ENCODE measurements at places on chromosomes 16 and 17.

GRCh38 chr16:81618187-81618586 is 160.9 kb upstream of the PLCG2 start:
- DNase-seq = no peak

DNA sequence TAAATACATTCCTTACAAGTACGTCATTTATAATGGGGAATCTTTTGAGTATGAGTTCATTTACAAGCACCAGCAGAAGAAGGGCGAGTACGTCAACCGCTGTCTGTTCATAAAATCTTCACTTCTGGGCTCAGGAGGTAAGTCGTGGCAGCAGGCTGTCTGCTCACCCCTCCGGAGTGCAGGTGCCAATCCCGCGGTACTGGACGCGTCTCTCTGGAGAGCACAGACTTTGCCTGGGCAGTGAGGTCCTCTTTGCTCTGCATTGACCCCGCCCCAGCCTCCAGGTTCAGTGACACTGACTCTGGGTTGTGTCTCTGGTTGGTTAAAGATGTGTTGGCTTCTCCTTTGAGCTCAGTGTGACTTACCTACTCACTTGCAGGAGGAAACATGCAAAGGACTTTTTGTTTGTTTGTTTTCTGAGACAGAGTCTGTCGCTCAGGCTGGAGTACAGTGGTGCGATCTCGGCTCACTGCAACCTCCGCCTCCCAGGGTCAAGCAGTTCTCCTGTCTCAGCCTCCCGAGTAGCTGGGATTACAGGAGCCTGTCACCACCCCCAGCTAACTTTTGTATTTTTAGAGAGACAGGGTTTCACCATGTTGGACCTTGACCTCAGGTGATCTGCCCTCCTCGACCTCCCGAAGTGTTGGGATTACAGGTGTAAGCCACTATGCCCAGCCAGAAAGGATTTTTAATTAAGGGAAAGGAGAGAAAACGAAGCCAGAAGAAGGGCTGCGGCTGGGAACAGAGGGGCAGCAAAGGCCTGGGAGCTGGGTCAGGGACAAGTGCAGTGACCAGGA is 31.2 kb downstream of the RNF213 start:
- DNase-seq = no peak

- DNase-seq = no peak
Observed at GRCh38 chr17:75854101-75854748, 910 bp downstream of the WBP2 start.

DNA sequence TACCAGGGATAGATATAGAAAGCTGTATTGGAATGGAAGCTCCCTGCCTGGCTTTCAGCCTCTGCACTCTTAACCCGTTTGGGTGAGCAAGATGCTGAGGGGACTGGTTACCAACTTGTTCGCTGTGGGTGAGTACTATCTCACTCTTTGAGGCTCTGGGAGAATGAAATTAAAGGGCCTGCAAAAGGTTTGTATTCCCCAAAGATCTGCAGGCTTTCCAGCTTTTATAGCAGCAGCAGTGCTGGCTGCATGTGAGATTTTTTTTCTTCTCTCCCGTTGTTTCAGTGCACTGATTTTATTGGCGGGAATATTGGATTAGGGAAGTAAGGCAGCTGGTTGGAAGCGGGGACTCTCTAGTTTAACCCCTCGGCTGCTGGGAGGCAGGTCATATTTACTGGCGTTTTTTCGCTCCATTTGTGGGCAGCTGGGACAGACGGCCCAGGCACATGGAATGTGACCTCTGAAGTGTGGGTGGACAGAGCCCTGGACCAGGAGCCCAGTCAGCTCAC is 30.9 kb downstream of the C17orf75 start:
- DNase-seq = no peak

GRCh38 chr16:82344157-82344556 is 174.1 kb upstream of the MPHOSPH6 start:
- no peak for DNase-seq

DNA sequence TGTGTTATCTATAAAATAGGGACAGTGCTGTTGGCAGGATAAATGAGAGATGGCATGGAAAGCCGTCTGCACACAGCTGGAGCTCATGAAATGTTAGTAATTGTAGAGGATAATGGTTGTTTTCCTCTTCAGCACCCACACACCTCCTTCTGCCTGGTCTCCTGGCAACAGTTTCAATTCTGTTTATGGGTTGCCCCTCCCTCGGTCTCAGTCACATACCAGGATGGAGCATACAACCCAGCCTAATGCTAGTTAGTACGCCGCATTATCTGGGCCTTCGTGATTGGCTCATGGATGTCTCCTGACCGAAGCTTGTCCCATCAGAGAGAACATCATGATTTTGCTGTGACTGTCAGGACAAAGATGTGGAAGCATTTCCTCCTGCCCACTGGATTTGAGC is 126.2 kb upstream of the WSCD1 start:
- no peak for DNase-seq

DNA sequence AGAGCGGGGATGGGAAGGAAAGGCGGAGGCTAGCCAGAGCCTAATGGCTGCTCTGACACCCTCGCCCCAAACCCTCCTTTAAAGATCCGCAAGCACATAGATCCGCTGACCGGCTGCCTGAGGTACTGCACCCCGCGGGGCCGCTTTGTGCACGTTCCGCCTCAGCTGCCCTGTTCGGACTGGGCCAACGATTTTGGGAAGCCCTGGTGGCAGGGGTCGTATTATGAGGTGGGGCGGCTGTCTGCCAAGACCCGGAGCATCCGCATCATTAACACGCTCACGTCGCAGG is 663 bp downstream of the CYB5D1 start:
- no peak for DNase-seq

- no peak for DNase-seq
Observed at GRCh38 chr16:72877374-72878028, 170.4 kb downstream of the ZFHX3 start.

DNA sequence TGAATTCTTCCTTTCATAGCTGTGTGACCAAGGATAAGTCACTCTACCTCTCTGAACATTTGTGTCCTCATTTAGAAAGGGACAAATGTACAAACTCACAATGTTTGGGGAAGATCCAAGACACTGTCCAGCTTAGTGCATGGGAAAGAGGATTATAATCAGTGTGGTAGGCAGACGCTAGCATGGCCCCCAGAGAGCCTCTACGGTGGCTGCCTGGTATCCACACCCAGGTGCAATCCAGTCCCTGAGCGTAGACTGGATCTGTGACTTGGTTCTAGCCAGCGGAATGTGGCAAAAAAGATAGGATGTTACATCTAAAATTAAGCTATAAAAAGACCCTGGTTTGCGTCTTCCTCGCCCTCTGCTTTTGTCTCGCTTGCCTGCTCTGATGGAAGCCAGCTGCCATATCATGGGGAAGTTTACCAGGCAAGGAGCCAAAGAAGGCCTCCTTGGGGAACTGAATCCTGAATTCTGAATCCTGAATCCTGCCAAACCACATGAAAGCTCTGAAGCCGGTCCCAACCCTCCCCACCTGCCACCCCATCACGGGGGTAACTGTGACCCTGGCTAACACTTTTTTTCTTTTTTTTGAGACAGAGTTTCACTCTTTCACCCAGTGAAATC is 51.7 kb downstream of the PLXDC1 start:
- DNase-seq = no peak

DNA sequence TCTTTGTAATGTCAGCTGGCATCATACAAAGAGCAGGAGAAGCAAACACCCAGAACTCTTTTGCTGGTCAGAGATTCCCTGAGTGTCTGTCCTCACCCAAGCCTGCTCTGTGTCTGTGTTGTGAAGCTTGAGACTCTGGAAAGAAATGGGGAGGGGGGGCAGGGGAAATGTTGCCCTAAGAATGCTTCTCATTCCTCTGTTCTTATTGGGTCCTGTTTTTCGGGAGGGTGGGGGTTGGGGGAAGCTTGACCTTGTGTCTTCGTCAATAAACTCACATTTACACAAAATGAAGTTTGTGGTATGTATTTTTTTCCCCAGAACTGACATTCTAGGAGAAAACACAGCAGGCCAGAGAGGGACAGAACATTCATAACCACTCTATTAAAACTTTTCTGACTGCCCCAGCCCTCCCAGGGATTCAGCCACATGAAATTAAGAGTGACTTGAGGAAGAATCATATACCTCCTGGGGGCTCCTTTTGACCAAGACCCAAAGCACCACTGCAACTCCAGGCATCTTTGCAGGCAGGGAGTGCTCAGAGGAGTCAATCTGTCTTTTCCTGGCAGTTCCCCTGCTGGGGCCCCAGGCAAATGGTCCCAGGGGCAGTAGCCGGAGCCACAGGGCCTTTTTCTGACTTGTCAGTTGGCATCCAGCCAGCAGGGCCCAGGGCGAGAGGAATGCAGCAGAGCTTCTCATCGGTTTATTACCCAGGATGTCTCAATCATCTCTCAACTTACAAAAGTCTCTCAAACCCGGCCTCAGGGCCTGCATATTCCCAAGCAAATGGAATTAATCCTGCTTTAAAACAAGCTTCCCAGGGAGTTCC is 5.1 kb upstream of the RASL10B start:
- no peak for DNase-seq

- DNase-seq = no peak
Observed at GRCh38 chr17:5714993-5715392, 130.7 kb upstream of the NLRP1 start.

DNA sequence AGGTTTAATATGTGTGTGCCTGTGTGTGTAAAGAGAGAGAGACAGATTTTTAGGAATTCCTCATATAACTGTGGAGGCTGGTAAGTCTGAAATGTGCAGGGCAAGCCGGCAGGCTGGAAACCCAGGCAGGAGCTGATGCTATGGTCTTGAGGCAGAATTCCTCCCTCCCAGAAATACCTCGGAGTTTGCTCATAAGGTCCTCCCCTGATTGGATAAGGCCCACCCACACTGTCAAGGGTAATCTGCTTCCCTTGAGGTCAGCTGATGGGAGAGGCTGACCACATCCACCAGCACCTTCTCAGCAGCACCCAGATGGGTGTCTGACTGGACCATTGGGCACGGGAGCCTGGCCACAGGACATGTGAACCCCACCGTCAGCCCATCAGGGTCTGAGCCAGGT is 42.4 kb downstream of the C16orf95 start:
- DNase-seq = no peak

GRCh38 chr16:89696670-89697128 is 4.8 kb downstream of the SPATA2L start:
- no peak for DNase-seq

- no peak for DNase-seq
Observed at GRCh38 chr17:79925242-79925957, 86.2 kb upstream of the CBX4 start.

DNA sequence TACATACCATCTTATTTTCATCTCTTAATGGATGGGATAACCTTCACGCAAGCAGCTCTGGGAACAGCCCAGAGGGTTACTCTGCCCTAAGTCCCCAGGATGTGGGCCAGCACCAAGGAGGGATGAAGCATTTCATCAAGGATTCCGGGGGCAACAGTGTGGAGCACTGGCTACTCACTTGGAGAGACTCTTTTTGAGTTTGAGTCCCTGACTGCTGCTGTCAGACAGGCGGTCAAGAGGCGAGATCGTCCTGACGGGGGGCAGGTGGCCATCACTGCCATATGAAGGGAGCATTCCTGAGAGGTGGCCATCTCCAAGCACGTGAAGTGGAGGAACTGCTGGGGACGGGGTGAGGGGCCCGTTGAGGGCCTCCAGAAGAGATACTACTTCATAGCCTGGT is 18.1 kb upstream of the FOXJ1 start:
- no peak for DNase-seq

DNA sequence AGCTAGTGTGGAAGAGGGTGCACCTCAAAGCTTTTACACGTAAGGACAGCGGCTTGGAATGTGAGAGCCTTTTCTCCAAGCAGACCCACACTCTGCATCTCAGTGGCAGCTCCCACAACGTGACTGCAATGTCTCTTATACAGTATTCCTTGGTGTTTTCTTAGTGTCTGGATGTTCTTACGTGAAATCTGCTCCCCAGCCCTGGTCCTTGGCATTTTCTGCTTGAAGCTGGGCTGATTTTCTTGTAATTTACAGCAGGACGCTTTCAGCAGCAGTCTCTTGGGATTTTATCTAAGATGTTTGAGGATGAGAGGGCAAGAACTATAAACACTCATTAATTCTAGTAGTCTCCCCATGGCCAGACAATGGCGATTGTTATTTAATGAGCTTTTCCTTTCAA is 12.1 kb upstream of the POLR3E start:
- DNase-seq = no peak

DNA sequence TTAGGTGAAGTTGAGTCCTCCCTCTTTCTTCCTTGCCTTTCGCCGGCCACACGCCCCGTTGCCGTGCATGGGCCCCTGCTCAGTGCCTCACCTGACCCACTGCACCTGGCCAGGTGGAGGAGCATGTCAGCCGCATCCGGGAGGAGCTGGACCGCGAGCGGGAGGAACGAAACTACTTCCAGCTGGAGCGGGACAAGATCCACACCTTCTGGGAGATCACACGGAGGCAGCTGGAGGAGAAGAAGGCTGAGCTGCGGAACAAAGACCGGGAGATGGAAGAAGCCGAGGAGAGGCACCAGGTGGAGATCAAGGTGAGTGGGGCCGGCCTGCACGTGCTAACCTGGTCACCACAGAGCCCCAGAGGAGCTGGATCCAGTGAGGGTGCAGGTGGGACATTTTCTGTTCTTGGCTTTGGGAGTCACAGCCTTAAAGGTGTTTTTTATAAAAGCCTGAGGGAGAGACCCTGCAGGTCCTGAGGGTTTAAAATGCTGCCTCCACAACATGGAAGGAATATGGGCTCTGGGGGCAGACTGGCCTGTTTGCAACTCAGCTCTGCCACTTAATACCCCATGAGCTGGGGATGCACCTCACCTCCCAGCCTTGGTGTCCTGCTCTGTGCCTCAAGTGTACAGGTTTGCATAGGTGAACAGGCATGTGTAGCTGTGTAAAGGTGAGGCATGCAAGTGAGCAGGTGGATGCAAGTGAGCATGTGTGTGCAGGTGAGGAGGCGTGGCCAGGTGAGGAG is 12.1 kb upstream of the DBNDD1 start:
- DNase-seq = no peak

DNA sequence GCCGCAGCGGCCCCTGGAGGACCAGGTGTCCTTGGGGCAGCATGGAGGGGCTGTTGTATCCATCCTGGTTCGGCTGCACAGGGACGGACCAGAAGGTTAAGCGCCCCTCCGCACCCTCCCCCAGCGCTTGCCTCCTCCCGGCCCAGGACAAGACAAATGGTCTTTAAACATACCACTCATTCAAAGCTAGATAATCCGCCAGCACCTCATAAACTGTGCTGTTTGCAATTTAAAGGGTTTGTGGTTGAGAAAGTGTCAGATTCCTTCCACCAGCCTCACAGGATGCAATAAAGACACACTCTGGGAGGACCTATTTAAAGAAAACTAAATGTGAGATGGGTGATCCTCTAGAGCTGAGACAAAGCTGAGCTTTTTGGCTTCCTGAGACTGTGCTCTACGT is 426.2 kb upstream of the EEF2KMT start:
- no peak for DNase-seq

DNA sequence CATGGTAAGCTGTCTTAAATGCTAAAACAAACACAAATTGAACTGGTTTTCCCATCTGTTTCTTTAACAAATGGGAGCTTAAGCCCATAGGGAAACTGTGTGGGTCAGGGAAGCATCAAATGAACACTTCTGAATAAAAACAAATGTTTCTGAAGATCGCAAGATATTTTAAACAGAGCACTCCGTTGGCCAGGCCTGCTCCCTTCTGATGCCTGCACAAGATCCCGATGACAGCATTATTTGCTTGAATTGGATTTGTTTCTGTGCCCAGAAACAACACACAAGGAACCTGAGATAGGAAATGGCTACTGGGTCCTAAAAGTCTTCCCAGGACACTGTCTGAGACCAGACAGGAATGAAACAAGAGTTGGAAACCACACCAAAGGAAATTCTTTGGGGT is 425.8 kb upstream of the ZFHX3 start:
- DNase-seq = no peak

GRCh38 chr17:6075050-6075449 is 4.9 kb downstream of the WSCD1 start:
- DNase-seq = no peak

GRCh38 chr17:16980813-16981731 is 9.2 kb upstream of the TNFRSF13B start:
- no peak for DNase-seq

GRCh38 chr17:164303-165235 is 16.9 kb downstream of the DOC2B start:
- DNase-seq = no peak

Measured in stimulated activated CD4-positive, alpha-beta T cell treated with anti-CD3 and anti-CD28 coated beads, Interleukin-1b, Interleukin-23, amount 100 ng/mL, for 1 hour (primary cell).